Activated CD4-positive, alpha-beta memory T cell treated with anti-CD3 and anti-CD28 coated beads for 36 hours (primary cell): ENCODE measurements at places on chromosomes 11 and 22. TPM values are rescaled to one million over a fixed set of nuclear protein-coding genes. Genes with fewer than 3 reads are reported as not detected.

Gene GLYATL1
- not detected for total RNA-seq

Gene APOBEC3F
- 34.9 TPM for total RNA-seq

Gene FAM111B
- total RNA-seq: 28.9 TPM

Gene PIWIL4
- 0.29 TPM for total RNA-seq

Gene DEFB131B
- not detected for total RNA-seq

Gene C1QTNF5
- total RNA-seq: not detected

Gene DERL3
- total RNA-seq: 9.7 TPM

Gene ACTN3
- total RNA-seq: 0.24 TPM

Gene MALAT1
- total RNA-seq: 8,888 TPM

Gene MRGPRX3
- not detected for total RNA-seq

Gene TPBGL
- 0.07 TPM for total RNA-seq

Gene TESMIN
- 6.6 TPM for total RNA-seq

Gene KCNC1
- not detected for total RNA-seq

Gene AIFM3
- total RNA-seq: not detected

Gene TANGO2
- 23.6 TPM for total RNA-seq

Gene MFRP
- not detected for total RNA-seq

Gene LRFN4
- total RNA-seq: 29.8 TPM

Gene SAA4
- total RNA-seq: not detected
